Hippocampal formation (tissue), 2 donors: ENCODE measurements at places on chromosomes 3 and 15.

GRCh38 chr3:153142961-153143360 lies 19.1 kb upstream of the RAP2B start:
- DNase-seq: no peak

DNA sequence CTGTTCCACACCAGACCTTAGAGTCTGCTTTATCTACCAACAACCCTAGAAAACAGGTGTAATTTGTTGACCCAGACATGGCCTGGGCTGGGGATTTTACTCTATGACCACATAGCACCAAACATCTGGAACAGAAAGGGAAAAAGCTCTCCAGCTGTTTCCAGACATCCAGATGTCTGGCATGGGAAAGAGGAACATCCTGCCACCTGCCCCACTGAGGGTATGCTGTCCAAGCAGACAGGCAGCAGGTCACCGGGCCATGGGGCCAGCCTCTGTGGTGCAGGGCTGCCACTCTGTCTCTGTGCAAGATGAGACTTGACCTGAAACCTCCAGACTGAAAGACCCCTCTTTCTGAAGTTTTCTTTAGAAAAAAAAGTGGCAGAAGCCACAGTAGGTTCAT lies 359.3 kb upstream of the ICE2 start:
- no peak for DNase-seq

DNA sequence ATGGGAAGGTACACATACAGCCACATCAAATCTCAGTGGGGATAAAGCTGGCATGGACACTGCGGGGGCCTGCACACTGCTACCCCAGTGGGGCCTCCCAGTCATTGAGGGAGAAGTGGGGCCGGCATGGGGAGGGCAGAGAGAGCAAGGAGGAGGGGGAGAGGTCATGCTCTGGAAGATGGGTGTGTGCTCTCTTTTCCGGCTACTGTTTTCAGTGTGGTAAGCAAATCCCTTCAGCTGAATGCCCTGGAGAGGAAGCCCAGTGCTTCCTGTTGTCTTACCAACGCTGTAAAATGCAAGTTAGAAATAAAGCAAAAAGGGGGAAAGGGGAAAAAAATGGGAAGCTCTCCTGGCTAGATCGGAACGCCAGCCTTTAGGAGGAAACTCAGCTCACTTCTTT lies 30.8 kb downstream of the NRROS start:
- no peak for DNase-seq

- DNase-seq: no peak
Observed at GRCh38 chr3:195403244-195403643, 39.6 kb downstream of the ACAP2 start.

DNA sequence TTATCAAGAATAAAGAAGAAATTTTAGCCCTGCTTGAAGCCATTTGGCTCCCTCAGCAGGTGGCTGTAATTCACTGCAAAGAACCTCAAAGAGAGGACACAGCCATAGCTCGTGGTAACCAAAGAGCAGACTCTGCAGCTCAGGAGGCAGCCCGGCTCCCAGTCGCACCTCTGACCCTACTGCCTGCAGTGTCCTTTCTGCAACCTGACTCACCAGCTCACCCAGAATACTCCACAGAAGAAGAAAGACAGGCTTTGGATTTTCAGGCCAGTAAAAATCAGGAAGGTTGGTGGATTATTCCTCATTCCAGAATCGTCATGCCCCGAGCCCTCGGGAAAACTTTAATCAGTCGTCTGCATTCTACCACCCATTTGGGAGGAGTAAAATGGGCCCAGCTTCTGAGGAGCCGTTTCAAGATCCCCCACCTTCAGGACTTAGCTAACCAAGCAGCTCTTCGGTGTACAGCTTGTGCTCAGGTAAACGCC lies 38.6 kb downstream of the ZBTB11 start:
- no peak for DNase-seq
